ENCODE measurements at places on chromosomes 12 and 14.

DNA sequence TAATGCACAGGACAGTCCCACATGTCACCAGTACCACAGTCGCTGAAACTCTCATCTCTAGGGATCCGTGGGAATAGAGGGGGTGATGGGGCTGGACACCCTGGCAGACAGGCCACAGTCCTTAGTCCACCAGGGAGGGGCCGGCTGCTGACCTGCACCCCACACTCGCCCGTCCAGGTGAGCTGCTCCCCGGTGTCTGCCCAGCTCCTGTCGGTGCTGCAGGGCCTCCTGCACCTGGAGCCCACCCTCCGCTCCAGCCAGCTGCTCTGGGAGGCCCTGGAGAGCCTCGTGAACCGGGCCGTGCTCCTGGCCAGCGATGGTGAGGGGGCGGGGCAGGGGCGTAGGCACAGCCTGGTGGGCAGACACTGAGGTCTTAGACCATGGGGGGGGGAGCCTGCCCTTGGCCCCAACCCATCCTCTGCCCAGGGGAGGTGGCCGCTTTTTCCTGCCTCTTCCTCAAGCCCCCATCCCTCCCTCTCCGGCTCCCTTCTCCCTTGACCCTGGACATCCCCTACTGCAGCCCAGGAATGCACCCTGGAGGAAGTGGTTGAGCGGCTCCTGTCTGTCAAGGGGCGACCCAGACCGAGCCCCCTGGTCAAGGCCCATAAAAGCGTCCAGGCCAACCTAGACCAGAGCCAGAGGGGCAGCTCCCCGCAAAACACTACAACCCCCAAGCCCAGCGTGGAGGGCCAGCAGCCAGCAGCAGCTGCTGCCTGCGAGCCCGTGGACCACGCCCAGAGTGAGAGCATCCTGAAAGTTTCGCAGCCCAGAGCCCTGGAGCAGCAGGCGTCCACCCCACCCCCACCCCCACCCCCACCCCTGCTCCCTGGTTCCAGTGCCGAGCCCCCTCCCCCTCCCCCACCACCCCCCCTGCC lies 17.1 kb upstream of the ADSS1 start:
- DNase-seq, result no peak

DNA sequence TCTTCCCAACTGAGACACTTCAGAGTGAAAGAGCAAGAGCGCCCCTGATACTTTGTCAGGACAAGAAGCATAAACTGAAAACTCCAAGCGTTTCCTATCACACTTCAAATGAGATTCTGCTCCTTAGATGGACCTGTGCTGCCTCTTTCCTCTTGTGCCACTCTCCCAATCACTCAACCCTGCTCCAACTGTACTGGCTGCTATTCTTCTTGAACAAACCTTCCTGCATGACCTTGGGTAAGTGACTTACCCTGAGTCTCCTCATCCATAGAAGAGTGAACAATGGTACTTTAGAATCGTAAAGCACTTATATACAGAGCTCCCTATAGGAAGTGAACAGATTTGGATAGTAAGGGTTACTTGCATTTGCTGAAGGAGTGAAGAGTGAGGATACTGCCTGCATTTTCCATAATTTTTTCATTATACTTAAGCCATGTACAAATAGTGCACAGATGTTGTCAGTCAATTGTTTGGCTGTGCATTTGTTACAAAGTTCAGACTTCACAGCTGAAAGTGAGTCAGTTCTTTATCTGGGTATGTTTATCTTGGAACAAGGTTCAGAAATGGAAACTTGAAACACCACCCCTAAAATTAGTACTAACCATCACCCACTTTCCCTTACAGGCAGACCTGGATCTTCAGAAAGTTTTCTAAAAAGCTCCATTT lies 10.8 kb downstream of the MTERF2 start:
- no peak for DNase-seq

DNA sequence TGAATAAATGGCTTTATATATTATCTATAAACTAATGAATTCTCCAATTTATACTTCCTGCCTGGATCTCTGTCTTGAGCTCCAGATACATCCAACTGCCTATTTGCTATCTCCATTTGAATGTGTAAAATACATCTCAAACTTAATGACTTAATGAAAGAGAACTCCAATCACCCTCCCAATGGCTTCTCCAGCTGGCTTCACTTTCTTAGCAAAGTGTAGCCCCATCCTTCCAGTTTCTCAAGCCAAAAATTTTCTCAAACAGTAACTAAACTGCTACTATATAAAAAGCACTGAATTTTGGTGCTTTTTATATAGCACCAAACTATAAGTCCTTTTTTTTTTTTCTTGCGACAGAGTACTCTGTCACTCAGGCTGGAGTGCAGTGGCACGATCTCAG lies 2.6 kb downstream of the CRY1 start:
- no peak for DNase-seq

DNA sequence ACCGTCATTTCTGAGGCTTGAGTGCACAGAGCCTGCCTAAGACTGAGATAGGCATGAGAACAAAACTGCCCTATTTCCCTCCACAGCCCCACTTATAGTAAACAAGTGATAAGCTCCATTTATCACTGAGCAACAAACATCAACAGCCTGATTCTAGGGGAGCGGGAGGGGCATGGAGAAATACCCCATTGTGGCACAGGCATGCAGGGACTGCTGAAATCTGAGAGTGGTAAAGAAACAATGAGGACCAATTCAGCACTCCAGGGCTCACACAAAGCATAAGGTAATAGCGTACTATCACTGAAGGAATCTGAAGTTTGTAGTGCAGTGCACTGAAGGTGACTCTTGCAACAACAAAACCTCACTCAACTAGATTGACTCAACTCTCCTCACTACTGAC lies 186.7 kb downstream of the ANO2 start:
- DNase-seq, result no peak

DNA sequence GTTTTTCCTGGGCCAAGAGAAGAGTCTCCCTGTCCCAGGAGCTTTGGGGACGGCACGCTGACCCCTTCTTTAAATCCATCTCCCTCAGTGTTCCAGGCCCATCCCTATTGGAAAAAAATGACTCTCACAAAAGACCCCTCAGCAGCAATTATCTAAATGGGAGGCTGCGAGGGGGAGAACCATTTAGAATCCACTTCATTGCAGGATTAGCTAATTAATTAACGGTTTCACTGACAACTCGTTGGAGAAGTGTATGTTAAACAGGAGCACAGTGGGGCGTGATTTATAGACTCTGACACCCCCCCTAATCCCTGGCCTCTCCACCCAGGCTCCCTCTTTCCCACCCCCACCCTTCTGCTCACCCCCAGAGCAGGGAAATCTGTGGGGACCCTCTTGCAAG lies 162.8 kb upstream of the LHX5 start:
- DNase-seq, result no peak

DNA sequence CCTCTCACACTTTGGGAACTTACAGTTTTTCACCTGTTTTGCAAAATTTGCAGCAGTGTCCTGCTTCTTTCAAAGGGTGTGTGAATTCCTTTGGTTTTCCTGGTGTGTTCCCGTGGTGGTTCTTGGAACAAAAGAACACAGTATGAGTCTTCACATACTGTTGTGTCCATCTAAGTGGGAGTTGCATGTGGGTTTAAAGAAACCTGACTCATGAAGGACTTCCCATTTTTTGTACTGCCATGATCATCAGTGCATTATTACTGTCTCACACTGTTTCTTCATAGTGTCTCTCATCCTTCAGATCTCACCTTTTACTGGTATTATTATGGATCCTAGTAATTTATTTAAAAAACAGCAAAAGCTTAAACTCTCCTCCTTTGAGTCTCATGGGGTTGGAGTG lies 3.8 kb upstream of the GZMH start:
- DNase-seq, result no peak

DNA sequence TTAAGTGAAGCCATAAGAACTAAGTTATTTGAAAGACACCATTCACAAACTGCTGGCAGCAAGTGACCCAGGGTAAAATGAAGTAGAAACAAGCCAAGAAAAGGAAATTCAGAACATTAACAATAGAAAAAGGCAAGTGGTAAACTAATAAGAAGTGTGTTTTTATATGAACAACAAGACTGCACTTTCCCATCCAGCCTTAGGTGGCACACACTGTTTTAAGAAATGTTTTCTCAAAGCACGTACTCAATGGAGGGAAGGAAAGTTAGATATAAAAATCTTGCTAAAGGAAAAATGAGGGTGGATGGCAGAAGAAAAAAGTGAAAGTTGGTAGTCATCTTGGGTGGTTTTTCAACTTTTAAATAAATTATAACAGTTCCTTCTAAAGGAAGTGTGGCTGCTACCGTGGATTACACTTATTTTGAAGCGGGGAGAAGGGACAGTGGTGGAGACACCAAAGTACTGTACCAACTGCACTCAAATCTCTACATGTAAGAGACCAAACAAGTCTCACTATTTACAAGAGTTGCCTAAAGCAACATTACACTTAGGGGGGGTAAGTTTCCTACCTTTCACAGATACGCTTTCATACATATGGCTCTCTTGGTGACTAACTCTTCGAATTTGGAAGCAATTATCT lies 58.8 kb downstream of the SEL1L start:
- no peak for DNase-seq

GRCh38 chr14:48546996-48547395 lies 871.6 kb upstream of the MDGA2 start:
- DNase-seq, result no peak

- no peak for DNase-seq
Observed at GRCh38 chr14:65813760-65814384, 401.3 kb downstream of the FUT8 start.

- no peak for DNase-seq
Observed at GRCh38 chr12:15547063-15547462, 224.8 kb downstream of the PTPRO start.

GRCh38 chr14:36383767-36384431 lies 63.5 kb upstream of the MBIP start:
- DNase-seq, result no peak

- DNase-seq, result no peak
Observed at GRCh38 chr14:64767215-64767964, 63.2 kb downstream of the PLEKHG3 start.

- no peak for DNase-seq
Observed at GRCh38 chr14:53524391-53524790, 371.3 kb upstream of the DDHD1 start.

- DNase-seq, result no peak
Observed at GRCh38 chr12:47206450-47207339, 126.9 kb upstream of the AMIGO2 start.

DNA sequence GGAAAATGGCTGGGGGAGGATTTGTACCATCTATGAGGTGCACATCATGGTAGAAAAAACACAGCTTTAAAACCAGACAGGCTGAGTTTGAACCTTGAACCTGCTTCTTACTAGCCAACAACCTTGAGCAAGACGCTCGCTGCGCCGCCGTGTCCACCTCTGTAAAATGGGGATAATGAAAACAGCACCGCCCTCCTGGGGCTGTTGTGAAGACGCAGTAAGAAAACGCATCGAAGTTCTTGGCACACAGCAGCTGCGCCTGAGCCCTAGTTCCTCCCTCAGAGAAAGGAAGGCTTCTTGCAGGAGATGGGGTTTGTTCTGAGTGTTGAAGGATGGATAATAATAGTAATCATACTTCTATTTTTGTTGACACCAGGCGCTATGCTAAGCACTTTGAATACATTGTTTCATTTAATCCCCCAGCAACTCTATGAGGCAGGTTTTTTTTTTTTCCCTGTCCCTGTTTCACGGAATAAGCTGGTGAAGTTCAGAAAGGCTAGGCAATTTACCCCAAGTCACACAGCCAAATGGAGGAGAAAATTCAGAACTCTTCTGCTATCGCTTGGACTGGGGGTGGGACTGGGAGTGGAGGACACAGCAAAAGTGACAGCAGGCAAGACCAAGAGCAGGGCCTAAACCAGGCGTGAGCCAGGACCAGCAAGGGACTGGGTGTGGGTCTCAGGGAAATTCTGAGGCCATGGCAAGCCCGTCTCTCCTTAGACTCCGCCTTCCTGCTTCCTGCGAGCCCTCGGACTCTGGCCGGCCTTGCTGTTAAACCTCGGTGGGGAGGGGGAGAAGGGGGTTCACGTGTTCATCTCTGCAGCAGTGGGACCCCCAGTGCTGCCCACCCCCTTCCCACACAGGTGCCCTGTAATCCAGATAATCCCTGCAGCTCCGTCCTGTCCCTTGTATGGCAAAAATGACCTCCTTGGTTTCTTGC lies 97.5 kb downstream of the LRRC74A start:
- no peak for DNase-seq

GRCh38 chr12:54398995-54399793 lies 14.7 kb upstream of the ZNF385A start:
- peak; percentile 89 for DNase-seq

- no peak for DNase-seq
Observed at GRCh38 chr14:45819107-45819506, 566.1 kb upstream of the MIS18BP1 start.

- no peak for DNase-seq
Observed at GRCh38 chr12:117919479-117919878, 49.3 kb downstream of the KSR2 start.

GRCh38 chr14:52258783-52259182 lies 8.7 kb upstream of the PTGDR start:
- DNase-seq, result no peak

DNA sequence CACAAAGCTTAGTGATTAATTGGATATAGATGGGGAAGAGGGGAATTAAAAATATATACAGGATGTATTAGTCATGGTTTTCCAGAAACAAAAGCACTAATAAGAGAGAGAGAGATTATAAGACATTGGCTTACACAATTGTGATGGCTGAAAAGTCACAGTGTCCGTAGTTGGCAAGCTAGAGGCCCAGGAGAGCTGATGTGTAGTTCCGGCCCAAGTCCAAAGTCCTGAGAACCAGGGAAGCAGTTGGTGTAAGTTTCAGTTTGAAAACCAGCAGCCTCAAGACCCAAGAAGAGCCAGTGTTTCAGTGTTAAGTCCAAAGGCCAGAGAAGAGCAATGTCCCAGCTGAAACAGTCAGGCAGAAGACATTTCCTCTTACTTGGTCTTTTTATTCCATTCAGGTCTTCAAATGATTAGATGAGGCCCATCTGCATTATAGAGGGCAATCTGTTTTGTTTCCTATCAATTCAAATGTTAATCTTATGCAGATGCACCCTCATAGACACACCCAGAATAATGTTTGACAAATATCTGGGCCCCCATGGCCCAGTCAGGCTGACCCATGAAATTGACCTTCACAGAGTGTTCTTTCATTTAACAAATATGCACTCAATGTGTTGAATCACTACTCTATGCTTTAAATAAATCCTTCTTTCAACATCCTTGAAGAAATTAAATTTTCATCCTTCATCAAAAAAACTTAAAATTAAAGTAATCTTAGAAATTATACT lies 67.2 kb upstream of the DIO2 start:
- no peak for DNase-seq

GRCh38 chr14:44438221-44438620 lies 68.9 kb downstream of the FSCB start:
- DNase-seq, result no peak

- no peak for DNase-seq
Observed at GRCh38 chr14:103840014-103840413, 7.4 kb downstream of the PPP1R13B start.

DNA sequence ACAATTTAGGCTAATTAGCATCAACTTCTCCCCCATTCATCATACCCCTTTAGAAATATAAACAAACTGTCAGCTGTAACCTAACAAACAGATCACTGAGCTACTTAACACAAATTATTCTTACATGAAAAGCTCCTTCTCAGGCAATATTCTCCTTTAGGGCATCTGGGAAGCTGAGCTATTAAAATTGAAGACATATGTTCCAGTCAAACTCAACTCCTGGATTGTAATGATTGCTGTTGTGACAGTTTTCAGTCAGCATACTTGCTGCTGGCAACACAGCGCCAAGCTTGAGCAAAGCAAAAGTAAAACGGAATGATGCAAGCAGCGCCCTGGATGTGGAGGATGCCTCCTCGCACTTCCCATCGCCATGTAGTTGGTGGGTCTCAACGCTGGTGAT lies 82.4 kb downstream of the SLC25A21 start:
- DNase-seq, result no peak

Data from SK-N-SH (cell line).